ENCODE measurements at places on chromosomes 12 and 14. TPM values are rescaled to one million over a fixed set of nuclear protein-coding genes. Genes with fewer than 3 reads are reported as not detected.

GRCh38 chr12:90084018-90084417 lies 375.4 kb upstream of the ATP2B1 start:
- no peak for ATAC-seq

DNA sequence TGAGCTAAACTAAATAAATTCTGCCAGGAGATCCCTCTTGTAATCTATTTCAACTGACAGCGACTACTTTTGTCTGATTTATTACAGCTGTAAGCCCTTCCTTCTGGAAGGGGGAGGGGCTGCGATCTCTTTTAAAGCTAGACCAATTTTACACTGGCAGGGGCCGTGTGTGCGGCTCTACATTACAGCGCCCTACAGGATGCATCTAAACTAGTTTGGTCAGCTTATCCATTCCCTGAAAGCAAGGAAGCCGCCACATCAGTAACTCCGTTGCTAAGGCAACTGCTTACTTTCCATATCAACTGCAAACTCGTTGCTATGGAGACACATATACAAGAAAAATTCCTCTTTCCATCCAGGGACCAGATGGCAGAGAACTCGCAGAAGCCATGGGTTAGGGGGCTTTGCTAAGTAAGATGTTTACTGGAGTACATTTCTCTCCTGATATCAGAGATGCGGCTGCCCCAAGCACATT lies 17.4 kb downstream of the FOXN3 start:
- no peak for ATAC-seq

- ATAC-seq = no peak
Observed at GRCh38 chr12:96064271-96064670, 28.9 kb upstream of the LTA4H start.

Gene COX8C
- total RNA-seq = not detected

- peak; percentile 72 for ATAC-seq
Observed at GRCh38 chr14:95098984-95099599, 58.2 kb downstream of the DICER1 start.

DNA sequence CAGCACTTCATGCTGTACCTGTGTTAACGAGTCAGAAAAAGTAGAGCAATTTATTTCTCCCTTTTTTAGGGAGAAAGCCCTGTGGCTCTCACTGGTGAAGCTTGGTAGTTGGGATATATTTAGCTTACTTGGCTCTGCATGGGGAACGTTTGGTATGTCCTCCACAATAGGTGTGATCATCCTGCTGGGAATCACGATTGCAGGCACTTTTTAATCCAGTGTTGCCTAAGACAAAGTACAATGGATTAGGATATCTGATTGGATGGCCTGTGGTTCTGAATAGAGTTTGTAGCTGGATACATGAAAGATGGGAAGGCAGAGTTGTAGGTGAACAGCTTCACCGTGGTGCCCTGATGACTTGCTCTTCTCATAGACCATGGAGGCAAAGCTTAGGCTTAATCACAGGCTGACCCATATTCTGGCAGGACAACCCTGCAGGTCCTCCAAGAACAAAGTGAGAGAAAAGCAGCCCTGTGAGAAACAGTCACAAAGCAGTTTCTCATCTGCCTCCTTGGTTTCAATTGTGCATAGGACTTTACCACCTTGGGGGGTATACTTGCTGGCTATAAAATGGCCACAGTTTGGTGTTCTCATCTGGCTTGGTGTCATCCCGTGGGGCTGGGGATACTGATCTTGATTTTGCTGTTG lies 7.5 kb downstream of the RESF1 start:
- ATAC-seq = no peak

DNA sequence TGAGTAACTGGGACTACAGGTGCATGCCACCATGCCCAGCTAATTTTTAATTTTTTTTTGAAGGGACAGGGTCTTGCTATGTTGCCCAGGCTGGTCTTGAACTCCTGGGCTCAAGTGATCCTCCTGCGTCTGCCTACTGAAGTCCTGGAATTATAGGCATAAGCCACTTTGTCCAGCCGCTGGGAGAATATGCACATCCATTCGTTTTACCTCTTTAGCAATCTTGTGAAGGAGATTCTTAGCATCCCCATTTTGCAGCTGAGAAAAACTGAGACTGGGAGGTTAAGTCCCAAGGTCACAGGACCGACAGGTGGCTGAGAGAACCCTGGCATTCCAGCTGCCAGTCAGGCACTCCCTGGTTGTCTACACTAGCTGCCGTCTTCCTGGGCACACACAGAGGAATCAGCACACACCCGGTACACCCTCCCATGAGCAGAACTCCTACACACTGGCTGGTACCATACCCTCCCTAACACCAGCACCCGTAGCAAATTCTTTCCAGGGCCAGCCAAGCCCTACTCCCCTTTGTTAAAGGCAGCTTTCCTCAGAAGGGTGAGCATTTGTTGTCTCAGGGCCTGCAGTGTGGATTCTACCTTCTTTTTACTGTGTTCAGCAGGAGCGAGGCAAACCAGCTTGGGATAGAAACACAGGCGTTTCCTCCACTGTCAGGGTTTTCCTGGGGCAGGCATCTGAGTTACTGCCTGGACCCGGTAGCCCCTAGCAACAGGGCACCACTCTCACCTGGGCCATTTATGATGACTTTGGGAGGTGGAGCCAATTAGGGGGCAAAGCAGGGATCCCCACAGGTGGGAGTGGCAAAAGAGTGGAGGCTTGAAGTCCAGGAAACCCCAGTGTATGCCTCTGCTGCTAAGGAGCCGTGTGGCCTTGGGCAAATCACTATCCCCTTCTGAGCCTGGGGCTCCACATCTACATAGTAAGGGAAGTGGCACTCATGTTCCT lies 70.2 kb downstream of the IRF2BPL start:
- no peak for ATAC-seq

GRCh38 chr12:49563951-49564685 lies 3.8 kb downstream of the MCRS1 start:
- no peak for ATAC-seq

- no peak for ATAC-seq
Observed at GRCh38 chr12:29081101-29081500, 68.0 kb upstream of the FAR2 start.

DNA sequence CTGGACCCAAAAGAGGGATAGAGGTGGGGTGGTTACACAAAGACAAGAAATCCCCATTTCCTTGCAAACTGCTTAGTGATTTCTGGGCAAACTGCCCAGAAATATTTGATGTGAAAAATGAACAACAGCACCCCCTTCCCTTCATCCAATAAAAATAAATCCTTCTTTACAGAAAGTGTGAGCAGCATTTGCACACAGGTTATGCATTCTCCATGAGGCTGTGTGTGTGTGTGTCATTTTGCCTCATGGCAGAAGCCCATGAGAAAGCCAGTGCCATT lies 17.2 kb upstream of the NRXN3 start:
- no peak for ATAC-seq

Gene CEP128
- 4.2 TPM for total RNA-seq

DNA sequence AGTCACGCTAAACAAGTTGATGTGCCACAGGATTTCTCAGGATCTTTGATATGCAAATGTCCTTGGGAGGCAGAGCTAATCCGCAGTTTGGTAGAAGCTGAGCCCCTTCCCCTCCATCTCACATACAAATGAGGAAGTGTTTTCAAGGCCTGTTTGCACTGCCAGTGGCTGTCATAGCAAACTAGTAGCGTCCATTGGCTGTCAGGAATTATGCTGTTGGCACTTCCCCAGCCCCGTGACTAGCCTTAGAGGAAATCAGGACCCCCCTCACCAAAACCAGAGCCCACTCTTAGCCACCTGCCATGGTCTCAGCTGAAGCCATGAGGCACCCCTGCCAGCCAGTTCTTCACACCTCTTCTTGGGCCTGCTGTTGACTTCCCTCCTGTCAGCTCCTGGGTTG lies 253.9 kb downstream of the CACNA1C start:
- no peak for ATAC-seq

Gene SSTR1
- total RNA-seq = 0.08 TPM

Gene GPRC5D
- total RNA-seq = not detected

- no peak for ATAC-seq
Observed at GRCh38 chr12:30320561-30320960, 375.1 kb downstream of the IPO8 start.

Gene ADIPOR2
- 50.5 TPM for total RNA-seq

Gene PARPBP
- 10.4 TPM for total RNA-seq

- ATAC-seq = peak; percentile 96
Observed at GRCh38 chr14:68495101-68496039, 297.5 kb downstream of the ZFP36L1 start.

GRCh38 chr14:31787377-31787776 lies 226.2 kb downstream of the NUBPL start:
- peak; percentile 69 for ATAC-seq

Gene RTN1
- 0.80 TPM for total RNA-seq

Gene MIP
- total RNA-seq = not detected

- no peak for ATAC-seq
Observed at GRCh38 chr12:116233669-116234068, 43.8 kb downstream of the MED13L start.

DNA sequence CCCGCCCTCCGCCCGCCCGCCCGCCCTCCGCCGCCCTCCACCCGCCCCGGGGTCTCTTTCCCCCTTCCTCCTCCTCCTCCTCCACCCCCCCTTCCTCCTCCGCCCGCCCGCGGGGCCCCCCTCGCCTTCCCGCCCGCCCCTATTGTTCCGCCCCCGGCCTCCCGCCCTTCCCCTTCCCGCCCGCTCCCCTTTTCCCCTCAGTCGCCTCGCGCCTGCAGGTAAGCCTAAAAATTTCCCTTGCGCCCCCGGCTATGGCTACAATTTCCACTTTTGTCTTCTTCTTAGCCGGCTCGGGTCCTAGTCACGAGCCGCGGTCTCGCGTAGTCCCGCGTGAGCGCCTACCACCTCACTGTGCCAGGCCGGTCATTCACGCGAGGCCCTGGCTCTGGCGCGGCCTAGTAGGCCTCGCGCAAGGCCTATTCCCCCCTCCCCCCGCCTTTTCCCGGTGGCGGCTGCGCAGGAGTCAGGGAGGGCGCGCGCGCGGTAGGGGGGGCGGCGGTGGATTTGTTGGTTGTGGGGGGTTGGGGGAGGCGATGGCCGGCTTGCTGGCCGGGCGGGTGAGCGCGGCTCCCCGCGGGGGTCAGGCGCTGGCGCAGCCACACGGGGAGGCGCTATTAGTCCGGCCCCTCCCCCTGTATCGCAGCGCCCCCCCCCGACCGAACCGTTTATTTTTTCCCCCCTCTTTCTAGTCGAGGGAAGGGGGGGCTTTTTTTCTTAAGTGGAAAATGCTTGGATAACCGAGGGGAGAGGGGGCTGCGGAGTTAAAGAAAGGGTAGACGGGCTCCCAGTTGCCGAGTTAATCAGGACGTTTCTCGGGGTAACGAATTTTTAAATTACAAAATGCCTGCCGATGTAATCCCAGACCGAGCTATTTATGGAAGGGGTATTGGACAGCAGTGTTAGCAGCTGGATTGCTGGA lies 516 bp downstream of the PCBP2 start:
- ATAC-seq = peak; percentile 79

Gene PPM1H
- 0.56 TPM for total RNA-seq

Gene CNTN1
- total RNA-seq = 9.8 TPM

GRCh38 chr12:71636704-71637115 lies 26.9 kb downstream of the ZFC3H1 start:
- ATAC-seq = peak; percentile 53

DNA sequence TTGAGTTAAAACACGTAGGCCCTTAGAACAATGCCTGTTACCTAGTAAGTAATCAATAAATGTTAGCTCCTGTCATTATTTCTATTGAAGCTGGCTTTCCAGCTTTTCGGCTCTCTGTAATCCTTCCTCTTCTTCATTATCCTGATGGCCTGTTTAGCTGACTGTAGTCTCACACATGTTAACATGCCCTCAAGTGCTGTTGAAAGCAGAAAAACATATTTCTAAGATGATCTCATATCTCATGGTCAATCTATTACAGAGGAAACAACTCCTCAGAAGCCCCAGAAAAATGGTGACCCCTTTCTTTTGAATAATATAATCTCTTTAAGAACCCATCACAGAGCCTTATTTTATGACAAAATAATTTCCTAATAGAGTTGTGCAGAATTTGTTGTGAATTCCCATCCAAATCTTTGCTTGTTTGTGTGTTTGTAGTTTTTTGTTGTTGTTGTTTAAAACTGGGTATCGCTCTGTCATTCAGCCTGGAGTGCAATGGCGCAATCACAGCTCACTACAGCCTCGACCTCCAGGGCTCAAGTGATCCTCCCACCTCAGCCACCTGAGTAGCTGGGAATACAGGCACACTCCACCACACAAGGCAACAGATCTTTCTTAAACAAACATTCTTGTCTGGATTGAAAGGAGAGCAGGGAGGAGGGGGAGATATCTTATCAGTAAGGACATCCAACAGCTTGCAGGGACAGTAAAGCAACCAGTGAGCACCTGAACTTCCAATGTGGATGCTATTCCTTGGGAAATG lies 242.5 kb upstream of the CAND1 start:
- ATAC-seq = no peak
